ENCODE measurements at places on chromosomes 6 and 20. TPM values are rescaled to one million over a fixed set of nuclear protein-coding genes. Genes with fewer than 3 reads are reported as not detected.

DNA sequence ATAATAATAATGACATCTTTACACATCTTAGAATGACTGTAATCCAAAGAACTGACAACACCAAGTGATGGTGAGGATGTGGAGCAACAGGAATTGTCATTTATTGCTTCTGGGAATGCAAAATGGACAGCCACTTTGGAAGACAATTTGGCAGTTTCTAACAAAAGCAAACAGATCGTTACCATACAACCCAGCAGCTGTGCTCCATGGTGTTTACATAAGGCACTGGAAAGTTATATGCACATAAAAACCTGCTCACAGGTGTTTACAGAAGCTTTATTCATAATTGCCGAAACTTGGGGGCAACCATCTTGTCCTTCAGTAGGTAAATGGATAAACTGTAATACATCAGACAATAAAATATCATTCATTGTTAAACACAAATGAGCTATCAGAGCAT lies 18.3 kb upstream of the ASF1A start:
- no peak for DNase-seq

Gene TSHZ2
- total RNA-seq: 1.6 TPM

DNA sequence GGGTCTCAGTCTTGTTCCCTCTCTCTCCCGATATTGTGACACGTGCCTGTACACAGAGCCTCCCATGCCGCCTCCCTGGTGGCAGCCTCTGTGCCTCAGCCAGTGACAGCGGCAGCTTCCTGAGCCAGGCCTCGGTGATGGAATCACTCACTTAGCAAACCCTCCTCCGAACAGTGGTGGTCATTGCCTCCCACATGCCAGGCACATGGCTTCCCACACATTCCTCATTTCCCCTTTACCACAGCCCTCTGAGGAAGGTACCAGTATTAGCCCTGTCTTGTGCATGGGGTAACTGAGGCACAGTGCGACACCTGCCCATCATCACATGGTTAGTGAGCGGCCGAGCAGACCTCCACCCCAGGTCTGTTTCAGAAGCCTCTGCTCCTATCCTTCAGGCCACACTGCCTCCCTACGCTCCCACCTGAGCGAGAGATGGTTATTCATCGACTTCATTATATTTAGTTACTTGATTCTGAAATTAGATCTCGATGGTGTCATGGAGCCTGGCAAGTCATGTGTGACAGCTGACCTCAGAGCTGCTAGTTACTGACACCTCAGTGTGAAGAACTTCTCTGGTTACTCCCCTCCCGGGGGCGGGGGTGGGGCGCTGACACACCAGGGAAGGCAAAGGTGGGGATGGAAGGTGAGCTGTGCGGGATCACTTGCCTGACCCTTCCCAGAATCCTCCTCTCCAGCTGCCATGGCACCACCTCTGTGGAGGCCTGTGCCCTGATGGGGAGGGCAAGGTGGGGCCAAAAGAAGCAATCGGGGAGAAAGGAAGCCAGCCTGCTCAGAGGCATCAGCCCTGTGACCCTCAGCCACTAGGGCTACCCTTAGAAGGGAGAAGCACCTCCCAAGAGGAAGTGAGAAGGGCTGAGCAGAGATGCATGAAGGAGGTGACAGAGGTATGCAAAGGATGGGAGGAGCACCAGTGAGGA lies 17.9 kb downstream of the MDGA1 start:
- peak; percentile 51 for DNase-seq

Gene CCDC170
- not detected for total RNA-seq

DNA sequence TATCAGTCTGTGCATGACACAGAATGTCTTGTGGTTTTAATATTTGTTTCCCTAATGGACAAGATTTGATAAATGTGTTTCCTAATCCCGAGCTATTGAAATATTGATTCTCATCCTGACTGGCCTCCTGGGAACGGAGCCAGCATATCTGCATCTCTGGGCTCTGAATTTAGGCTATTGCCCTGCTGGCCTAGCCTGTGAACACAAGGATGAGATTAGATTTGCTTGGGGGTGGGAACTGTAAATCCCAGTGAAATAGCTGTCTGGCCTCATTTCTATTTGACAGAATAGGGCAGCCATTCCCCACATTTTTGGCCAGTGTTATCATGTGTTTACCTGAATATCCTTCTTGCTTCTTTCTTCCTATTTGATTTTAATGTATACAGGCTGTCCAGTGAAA lies 198.4 kb upstream of the SOX4 start:
- peak; percentile 16 for DNase-seq
